ENCODE measurements at places on chromosomes 7 and 10.

GRCh38 chr10:43802988-43803696, 154.5 kb upstream of the ZNF32 start:
- no peak for DNase-seq

DNA sequence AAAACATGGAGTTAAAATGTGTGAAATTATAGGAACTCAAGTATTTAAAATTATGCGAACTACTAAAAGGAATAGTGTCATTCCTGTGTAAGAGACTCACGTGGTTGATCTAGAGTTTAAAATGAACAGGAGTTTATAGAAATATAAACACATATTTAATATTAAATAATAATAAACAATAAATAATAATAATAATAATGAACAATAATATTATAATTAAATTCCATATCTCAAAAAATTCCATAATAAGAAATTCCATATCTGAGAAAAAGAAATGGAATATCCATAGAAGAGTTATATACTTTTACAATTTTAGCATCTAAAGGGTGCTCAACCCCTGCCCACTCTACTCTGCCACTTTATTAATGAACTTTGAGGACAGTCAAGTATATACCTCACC, 429.6 kb downstream of the TNS3 start:
- DNase-seq, result no peak

- no peak for DNase-seq
Observed at GRCh38 chr7:37310327-37311080, 138.2 kb downstream of the ELMO1 start.

DNA sequence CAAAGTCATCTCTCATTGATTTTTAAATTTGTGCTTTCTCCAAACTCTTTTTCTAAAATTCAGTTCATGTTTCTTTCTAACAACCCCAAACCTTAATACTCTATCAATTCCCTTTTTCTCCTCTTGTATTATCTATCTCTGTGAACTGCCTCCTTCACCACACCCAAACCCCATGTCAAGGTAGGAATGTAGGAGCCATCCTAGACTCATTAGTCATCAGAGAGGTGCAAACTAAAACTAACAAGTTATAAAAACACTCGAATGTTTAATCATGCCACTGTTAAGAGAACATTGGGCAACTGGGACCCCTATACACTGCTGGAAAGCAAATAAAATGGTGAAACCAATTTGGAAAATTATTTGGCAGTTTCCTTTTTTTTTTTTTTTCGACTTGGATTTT, 533.8 kb upstream of the LRRN3 start:
- DNase-seq, result no peak

GRCh38 chr10:2509081-2509531, 558.2 kb upstream of the PFKP start:
- DNase-seq, result no peak
